ENCODE measurements at places on chromosomes 7 and 10.

DNA sequence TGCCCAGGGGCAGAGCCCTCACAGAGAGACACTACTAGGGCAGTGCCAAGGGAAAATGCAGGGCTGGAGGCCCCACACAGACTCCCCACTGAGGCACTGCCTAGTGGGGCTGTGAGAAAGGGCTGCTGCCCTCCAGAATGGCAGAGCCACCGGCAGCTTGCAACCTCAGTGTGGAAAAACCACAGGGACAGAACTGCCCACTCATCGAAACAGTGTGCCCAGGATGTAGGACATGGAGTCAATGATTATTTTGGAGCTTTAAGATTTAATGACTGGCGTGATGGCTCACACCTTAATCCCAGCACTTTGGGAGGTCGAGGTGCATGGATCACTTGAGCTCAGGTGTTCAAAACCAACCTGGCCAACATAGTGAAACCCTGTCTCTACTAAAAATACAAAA lies 27.5 kb upstream of the MSS51 start:
- DNase-seq = no peak

DNA sequence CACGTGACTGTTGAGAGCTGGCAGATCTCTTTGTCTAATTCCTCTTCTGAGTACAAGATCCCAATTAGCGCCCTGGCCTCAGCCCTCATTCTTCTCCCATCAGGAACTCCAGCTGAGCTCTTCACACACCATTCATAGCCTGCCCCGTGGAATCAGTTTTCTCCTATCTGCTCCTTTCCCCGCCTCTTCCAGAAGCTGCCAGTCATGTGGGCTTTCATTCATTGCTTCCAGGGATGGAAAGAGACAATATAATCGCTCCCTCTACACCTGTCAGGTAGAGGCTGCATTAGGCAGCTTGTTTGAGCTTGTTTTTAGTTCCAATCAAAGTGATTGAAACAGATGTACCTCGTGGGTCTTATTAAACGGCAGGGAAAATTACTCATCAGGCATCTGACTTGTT lies 515.8 kb downstream of the TYW1 start:
- DNase-seq = no peak

- no peak for DNase-seq
Measured at GRCh38 chr7:139456511-139456910, 27.0 kb downstream of the KLRG2 start.

- DNase-seq = no peak
Measured at GRCh38 chr7:84069033-84069432, 125.6 kb downstream of the SEMA3A start.

DNA sequence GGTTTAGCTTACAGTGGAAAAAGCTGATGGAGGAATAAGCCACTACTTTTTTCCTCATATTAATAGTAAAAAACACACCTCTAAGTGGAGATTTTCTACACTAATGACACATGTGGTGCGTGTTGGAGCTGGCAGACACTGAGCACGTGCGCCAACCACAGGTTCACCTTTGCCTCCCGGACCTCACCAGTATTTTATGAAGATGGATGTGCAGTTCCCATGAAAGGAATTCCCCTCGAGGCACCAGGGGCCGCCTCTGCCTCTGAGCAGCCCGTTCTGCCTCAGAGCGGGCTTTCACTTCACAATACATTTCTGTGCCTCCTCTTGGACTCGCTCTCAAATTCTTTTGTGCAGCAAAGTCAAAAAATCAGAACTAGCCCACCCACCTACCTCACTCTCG lies 477.5 kb upstream of the ADARB2 start:
- DNase-seq = no peak

DNA sequence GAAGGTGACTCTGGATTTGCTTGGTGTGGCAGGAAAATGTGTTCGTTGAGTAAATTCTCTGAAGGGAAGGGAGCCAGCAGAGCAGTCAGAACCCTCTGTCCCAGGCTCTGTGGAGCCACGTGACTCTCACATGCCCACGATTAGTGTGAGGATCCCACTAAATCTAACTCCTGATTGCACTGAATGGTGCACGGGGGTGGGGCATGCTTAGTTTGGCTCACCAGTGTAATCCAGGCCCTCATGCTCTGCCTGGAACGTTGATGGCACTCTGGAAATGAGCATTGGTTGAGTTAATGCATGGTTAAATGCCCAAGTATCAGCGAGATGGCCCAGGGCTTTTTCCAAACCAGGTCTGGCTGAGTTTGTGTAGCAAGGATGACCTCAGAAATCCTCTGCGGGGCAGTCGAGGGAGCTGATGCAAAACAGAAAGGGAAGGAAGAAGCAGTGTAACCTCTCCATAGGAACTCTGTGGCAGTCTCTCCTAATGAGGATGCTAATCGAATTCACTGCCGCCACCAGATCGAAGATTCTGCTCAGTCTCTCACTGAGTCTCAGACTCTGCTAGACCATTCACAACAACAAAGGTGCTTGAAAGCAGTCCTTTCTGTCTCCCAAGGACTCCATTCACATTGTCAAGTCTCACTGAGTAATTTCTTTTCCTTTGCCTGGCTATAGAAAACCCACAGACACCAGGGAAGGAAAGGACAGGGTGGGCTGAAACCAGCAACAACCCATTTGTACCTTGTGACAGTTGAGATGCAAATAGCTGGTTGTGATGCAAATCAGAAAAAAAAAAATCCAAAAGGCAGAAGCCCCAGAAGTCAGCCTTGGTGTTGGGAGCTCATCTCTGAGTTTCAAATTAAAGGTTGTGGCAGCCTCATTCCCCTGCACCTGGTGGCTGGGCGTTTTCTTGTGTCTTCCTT lies 98.1 kb downstream of the C10orf105 start:
- no peak for DNase-seq

GRCh38 chr7:39582536-39582935 lies 16.3 kb downstream of the YAE1 start:
- no peak for DNase-seq

DNA sequence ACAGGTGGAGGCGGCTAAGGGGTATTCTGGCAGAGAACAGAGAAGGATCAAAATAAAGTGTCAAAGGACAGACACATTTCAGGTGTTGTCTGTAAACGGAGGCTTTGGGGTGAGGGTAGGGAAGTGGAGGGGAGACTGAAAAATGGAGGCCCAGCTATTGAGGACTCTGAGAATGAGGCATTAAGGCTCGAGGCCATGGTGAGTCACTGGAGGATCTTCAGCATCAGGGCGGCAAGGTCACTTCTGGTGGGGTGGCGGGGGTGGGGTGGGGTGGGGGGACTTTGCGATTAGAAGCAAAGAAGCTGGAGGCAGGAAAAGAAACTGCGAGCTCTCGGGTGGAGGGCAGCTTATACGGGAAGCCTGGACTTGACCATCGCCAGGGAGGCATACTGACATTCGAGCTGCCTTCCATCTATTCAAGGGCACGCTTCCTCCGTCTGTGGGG lies 58.4 kb upstream of the PCGF5 start:
- no peak for DNase-seq

DNA sequence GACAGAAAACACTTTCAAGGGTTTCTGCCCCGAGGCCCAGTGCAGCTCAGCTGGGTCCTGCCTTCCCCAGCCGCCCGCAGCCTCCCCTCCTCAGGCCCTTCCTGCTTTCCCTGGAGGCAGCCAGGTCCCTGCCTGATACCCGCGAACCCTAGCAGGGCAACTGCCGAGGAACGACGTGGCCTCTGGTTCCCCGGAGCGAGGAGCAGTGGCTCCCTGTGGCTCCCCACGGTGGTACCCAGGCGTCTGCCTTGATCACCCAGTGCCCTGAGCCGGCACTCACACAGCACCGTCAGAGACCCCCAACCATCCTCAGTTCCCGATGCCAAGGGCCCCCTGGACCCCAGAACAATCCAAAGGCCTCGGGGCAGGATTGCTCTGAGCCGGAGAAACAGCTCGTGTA lies 58.3 kb downstream of the CFAP46 start:
- no peak for DNase-seq

DNA sequence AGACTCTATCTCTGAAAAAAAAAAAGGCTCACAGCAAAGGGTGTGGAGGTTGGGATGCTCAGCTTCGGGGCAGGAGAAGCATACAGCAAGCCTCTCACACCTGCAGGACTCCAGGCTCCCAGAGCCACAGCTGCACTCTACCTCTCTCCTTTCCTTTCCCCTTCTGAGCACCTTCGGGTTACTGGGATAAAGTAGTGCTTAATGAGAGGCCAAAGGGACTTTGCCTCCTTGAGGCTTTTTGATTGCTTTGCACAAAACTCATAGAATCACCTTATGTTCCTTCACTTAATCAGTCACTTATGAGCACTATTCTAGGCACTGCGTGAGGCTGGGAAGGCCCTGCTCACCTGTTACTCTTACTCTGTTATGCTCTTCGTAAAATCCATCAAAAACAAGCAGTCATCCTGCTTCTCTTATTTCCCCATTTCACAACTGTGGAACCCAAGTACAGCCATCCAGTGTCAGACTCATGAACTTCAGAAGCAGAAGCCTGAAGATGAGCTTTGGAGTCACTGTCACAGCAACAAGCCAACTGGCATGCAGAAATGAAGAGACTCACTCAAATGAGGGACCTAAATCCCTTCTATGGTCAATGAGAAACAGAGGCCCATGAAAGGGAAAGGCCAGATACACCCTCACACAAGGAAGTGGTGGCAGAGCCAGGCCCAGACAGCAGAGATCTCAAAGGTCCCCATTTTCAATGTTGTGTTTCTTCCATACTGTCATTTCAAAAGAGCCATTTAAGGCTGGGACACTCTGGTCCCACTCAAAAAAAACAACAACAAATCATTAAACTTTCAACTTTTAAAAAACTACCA lies 205.4 kb downstream of the KCNMA1 start:
- no peak for DNase-seq

GRCh38 chr10:48291190-48291589 lies 15.3 kb upstream of the MAPK8 start:
- no peak for DNase-seq

GRCh38 chr7:131364767-131365344 lies 37.2 kb downstream of the MKLN1 start:
- no peak for DNase-seq

GRCh38 chr7:19202599-19202998 lies 57.4 kb upstream of the FERD3L start:
- no peak for DNase-seq

- DNase-seq = no peak
Measured at GRCh38 chr7:106125417-106125816, 13.3 kb upstream of the SYPL1 start.

DNA sequence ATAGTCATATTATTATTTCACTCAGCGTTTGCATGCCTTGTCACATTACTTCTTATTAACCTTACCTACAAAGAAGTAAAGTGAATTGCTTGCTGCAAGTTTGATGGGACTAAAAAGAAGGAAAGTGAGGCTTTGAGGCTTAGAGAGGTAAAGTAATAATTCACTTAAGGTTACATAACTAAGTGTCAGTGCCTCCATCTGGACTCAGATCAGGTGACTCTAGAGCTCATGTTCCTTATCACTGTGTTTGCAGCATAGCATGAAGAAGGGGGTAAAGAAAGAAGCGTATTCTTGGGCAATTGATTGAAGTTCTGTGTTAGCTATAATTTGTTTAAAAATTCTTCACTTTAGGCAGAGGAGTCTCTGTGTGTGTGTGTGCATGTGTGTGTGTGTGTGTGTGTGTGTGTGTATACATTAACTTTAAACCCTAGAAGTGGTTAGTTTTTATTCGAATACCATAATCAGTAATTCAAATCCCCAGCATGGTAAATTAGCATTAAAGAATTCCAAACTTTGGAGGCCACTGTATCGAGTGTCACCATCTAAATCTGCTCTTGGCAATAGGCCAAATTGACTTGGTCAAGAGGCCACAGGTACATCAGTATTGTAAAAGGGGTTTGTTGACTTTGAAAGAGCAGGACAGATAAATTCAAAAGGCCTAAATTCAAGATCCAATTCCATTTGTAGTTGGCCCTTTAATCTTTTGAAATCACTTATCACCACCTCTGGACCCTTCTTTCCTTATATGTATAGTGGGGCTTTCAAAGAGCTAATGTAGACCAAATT lies 2.2 kb upstream of the PON3 start:
- DNase-seq = no peak

DNA sequence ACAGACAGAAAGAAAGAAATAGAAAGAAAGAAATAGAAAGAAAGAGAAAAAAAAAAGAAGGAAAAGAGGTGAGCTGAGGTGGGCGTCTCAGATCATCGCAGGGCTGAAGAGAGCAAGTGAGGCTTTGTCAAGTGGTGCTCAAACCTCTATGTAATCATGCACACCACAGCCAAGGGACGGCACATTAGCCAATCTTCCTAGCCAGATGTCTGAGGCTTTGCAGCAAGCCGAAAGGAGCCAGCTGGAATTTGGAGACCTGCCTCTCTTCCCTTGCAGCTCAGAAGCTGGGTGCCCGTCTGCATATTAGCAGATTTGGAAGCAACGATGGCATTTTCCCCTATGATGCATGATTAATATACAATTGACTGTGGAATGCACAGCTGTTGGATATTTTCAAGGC lies 52.5 kb downstream of the ADRA2A start:
- no peak for DNase-seq

- no peak for DNase-seq
Measured at GRCh38 chr10:110900983-110901382, 18.0 kb downstream of the BBIP1 start.

GRCh38 chr10:17144757-17145156 lies 15.1 kb upstream of the CUBN start:
- no peak for DNase-seq

DNA sequence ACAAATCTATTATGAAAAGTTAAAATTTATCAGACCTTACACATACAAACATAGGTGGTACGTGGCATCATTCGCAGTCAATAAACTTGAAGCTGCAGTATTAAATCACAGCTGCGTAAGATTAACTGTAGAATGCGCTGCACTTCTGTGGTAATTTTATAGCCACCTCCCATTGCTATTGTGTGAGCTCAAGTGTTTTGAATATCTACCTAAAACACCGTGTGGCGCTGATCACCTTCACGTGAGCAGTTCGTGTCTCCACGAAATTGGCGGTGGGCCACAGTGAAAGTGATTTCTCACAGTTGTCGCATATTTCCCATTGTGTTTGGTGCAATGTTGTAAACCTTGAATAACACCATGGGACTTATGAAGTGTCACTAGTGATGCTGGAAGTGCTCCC lies 102.8 kb downstream of the PLPP4 start:
- no peak for DNase-seq

- DNase-seq = no peak
Measured at GRCh38 chr10:80471715-80472233, 17.7 kb downstream of the TSPAN14 start.
